BJ (cell line): ENCODE measurements at places on chromosomes 12 and 14. TPM values are rescaled to one million over a fixed set of nuclear protein-coding genes. Genes with fewer than 3 reads are reported as not detected.
A peak's percentile ranks its signal among the peaks of the same experiment; 100 is the strongest.

DNA sequence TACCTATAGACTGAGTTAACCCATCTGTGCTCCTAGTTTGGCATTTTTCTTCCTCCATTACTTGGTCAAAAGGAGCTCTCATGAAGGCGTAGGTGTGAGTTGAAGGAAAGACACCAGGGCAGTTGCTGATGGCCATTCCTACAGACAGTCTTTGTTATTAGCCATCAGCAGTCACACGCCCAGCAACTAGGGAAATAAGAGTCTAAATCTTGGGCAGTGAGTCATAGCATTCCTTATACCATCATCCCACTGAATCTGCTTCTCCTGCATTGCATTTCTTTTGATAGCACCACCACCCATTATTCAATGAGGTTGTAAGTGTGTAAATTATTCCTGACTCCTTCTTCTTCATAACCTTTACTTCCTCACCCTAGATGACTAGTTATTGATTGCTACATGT is 150.9 kb upstream of the IGF1 start:
- peak; percentile 64 for DNase-seq

GRCh38 chr12:109308534-109309380 is at the start of gene FOXN4:
Gene FOXN4 (minus strand): TSS chr12:109309284. CDS start chr12:109308321, 963 bp downstream.
- DNase-seq = no peak

GRCh38 chr12:26748741-26749431 is 84.1 kb downstream of the ITPR2 start:
- no peak for DNase-seq

- DNase-seq = no peak
Observed at GRCh38 chr14:101729382-101729781, 32.1 kb upstream of the PPP2R5C start.

The CHURC1 gene
- 30.6 and 84.4 TPM in 2 replicates for polyA plus RNA-seq
